ENCODE measurements at places on chromosomes 5 and 9.

DNA sequence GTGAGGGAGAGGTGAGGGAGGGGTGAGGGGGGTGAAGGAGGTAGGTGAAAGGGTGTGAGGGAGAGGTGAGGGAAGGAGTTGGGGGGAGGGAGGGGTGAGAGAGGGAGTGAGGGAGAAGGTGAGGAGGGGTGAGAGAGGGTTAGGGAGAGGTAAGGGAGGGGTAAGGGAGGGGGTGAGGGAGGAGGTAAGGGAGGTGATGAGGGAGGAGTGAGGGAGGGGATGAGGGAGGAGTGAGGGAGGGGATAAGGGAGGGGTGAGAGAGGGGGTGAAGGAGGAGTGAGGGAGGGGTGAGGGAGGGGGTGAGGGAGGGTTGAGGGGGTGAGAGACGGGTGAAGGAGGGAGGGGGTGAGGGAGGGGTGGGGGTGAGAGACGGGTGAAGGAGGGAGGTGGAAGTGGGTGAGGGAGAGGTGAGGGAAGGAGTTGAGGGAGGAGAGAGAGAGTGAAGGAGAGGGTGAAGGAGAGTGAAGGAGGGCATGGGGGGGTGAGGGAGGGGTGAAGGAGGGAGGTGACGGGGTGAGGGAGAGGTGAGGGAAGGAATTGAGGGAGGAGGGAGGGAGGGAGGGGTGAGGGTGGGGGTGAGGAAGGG lies 18.5 kb downstream of the NINJ1 start:
- DNase-seq: peak; percentile 4

GRCh38 chr5:180291234-180291940 lies 496 bp downstream of the MAPK9 start:
- DNase-seq: peak; percentile 30

DNA sequence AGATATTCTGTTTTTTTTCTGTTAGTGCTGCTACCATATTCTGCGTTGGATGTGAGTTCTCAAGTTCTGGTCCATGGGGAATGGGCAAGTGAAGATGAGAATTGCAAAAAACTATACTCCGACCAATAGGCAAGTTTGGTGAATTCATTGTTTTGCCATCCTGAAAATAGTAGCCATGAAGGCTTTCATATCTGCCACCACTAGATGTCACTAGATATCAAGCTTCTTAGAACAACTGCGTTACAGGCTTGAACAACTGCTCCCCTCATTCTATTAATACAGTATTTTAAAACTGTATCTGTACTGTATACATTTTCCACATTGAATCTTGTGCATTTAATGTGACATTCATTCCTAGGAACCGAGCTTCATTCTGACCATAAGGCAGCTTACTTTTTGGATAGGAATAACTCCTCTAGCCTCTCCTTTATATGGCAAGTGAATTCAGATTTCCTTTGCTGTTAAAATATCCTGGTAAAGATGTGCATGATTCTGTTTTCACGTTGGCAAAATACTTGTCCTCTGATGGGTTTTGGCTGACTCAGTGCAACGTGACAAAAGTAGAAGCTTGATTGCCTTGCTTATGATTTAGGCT lies 163.6 kb downstream of the SREK1 start:
- DNase-seq: no peak

DNA sequence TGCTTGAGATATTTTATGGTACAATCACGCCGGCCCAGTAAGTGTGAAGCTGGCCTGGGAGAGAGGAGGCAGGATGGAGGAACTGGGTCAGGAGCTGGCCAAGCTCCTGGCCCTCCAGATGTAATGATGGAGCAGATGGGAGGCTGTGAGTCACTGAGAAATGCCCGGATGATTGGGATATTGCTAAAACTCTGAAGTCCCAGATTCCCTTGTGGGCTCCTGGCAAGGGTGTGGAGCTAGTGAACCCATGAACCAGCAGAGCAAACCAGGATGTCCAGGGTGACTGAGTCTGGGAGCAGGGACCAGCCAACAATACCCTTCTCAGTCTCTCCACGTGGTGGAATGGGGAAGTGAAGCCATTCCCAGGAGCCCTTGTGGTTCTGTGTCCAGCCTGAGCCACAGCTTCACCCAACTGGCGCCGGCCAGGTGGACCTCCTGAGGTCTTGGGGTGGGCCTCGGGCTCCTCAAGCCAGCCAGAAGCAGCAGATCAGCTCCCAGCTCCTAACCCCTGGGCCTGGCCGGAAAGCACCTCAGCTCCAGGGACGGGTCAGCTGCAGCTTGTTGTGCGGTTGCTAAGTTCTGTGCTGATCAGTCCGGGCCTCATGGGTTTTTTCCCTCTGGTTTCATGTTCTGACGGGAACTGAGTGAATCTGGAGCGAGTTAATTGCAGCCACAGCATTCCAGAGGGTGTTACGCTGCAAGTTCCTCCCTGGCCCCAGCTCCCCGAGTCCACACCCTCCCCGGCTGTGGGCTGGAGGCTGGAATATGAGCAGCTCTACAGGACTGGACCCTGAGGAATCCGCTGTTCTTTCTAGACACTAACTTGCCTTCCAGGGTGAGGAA lies 37.6 kb downstream of the DUSP1 start:
- DNase-seq: peak; percentile 89

DNA sequence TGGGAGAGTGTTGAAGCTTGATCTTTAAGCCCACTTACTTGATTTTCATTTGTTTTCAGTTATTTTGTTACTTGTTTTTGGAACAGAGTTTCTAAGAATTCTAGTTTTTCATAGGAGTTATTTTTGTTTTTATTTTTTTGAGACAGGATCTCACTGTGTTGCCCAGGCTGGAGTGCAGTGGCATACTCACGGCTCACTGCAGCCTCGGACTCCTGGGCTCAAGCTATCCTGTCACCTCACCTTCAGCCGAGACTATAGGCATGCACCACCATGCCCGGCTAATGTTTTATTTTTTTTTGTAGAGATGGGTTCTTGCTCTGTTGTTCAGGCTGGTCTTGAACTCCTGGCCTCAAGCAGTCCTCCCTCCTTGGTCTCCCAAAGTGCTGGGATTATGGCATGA lies 6.3 kb downstream of the ERBIN start:
- DNase-seq: no peak

GRCh38 chr5:175692235-175692995 lies 34.5 kb downstream of the HRH2 start:
- DNase-seq: no peak

DNA sequence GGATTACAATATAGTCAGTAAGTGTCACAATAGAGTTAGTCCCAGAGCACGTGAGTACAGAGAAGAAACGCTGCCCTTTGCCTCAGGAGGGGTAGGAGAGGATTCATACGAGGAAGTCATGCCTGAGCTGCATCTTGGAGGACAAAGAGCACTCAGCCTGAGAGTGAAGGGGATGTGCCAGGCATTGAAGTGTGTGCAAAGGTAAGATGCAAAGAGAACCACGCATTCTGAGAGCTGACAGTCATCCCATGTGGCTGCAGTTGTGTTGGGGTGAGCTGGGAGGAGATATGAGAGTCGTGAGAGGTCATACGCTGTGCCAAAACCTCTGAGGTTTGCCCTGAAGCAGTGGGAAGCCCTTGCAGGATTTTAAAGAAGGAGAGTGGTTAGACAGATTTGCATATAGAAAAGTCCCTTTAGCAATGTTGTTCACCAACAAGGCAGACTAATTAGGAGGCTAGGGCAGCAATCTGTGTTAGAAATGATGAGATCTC lies 97.5 kb downstream of the PIP5K1B start:
- DNase-seq: no peak

DNA sequence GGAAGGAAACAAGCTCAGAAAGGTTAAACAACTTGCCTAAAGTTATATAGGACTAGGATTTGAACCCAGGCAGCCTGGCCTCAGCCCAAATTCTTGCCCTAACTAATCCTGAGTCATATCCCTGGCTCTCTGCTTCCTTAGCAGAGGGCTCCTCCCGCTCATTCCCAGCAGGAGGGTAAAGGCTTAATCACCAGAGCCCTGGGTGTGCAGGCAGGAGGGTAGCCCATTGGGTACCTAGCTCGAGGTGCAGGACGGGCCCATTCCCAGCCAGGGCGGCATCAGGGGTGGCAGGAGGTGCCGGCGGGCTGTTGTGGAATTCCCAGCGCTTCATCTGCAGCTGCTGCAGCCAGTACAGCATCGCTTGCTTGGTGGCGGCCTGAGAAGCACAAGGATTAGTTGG lies 3.9 kb downstream of the TBC1D2 start:
- no peak for DNase-seq

- no peak for DNase-seq
These were observed 25.6 kb upstream of the NTNG2 start for GRCh38 chr9:132136151-132136780.

- no peak for DNase-seq
These were observed 58.9 kb upstream of the OTULINL start for GRCh38 chr5:14522721-14523120.

GRCh38 chr9:75482566-75482965 lies 394.3 kb downstream of the OSTF1 start:
- no peak for DNase-seq

GRCh38 chr5:91329283-91329682 lies 53.8 kb downstream of the ARRDC3 start:
- DNase-seq: no peak

GRCh38 chr9:113580041-113580953 lies 116.8 kb downstream of the RGS3 start:
- DNase-seq: peak; percentile 34
